ENCODE measurements at places on chromosomes 6 and 20. TPM values are rescaled to one million over a fixed set of nuclear protein-coding genes. Genes with fewer than 3 reads are reported as not detected.

The PHF1 gene
- total RNA-seq, result 18.8 TPM

The UNC5CL gene
- not detected for total RNA-seq

The RNF182 gene
- not detected for total RNA-seq

The DEFB124 gene
- not detected for total RNA-seq

The SLC44A4 gene
- 0.07 TPM for total RNA-seq

The BPIFA2 gene
- not detected for total RNA-seq

The GRM1 gene
- total RNA-seq, result not detected

Data from NCI-H460 (cell line).